Stromal cell of bone marrow (primary cell): ENCODE measurements at places on chromosomes 11 and 22.

DNA sequence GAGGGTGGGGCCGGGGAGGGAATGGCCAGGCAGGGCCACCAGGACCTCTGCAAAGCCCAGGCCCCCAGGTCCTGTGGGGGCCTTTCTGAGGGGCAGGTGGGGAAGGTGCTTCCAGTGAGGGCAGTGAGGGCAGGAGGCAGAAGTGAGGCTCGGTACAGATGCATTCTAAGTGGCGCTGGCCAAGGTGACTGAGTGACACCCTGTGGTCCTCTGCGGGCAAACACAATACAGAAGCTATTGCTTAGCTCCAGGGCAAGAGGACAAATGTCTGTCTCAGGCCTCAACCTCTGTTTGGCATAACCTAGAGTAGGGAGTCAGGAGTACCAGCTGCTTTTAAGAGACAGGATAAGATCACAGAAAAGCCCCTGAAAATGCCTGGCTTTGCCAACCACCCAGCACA is 31.3 kb downstream of the B3GAT1 start:
- no peak for DNase-seq

- DNase-seq = peak; percentile 98
These were observed 348.0 kb downstream of the TENM4 start for GRCh38 chr11:79092791-79093353.

DNA sequence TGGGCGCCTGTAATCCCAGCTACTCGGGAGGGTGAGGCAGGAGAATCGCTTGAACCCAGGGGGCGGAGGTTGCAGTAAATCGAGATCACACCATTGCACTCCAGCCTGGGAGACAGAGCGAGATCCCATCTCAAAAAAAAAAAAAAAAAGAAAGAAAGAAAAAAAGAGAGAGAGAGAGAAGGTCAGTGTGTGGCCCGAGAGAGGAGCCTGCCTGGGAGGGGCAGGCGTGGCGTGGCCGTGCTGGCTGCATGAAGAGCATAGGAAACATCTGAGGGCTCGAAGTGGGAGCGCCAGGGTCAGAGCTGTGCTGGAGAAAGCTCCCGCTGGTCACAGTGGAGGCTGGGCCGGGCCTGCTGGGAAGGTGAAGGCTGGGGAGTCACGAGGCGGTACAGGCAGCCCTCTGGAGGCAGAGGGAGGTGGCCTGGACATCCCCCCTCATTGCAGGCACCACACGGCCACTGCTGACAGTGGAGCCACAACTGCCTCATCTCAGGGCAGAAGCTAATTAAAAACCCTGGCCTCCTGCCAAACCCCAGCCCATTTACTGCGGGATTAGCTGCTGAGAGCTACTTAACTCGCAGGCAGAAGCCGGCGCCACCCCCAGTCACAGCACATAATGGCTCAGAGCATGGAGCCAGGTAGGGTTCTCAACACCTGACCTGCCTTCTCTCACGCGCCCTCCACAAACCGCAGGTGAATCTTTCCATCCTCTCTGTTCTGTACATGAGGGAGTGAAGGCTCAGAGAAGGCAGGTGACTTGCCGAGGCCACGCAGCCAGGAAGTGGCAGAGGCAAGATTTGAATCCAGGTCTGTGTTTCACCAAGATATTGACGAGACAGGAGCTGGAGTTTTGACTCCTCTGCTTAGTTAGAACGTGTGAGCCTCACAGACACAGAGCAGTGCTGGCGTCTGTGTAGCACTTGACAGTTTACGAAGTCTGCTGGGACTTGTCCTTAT is 32.6 kb downstream of the NFAM1 start:
- no peak for DNase-seq

DNA sequence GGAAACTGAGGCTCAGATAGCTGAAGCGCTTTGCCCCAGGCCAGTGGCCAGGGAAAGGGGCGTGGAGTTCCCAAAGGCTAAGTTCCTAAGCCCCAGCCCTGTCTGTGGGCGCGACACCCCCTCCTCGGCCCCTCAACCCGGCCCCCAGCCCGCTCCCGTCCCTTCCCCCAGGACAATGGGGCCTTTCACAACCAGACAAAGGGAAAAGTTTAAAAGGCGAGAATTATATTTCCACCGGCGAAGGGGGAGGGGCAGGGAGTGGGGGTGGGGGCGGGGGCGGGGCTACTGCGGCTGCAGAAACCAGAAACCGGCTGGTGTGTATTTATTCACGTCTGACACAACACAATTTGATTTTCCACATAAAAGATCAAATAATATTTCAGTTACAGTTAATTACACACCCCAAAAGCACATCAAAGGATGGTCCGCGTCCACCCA is 192.1 kb downstream of the MN1 start:
- DNase-seq = no peak

DNA sequence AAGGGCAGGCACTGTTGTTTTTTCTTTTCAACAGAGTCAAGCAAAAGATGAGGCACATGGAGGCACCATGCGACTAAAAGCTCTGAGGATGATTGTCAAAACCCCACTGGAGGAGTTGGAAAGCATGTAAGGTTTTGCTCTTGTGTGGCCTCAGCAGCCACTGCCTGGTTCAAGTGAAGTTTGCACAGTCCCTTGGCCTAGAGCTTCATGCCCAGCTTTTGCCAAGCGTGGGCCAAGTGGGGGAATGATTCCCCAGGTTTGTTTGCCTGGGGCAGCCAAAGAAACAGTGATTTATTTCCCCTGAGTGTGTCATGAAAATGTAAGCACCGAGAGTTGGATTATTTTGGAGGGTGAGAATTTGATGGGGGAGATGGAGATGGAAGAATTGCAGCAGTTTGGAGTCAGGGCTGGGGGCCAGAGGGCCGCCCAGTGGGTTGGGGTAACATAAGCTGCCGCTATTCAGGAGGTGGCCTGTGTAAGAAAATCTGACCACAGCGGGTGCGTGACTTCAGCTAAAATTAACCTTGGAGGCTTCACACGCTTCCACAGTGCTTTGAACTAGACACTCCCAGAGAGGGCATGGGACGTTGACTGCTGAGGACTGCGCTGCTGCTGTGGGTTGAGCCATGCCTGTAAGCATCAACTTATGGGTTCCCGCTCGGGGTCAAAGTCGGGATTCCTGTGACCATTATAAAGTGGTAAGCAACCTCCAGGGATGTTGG is 100.7 kb downstream of the NAV2 start:
- no peak for DNase-seq

GRCh38 chr11:130144861-130145281 is 14.7 kb upstream of the ST14 start:
- no peak for DNase-seq

GRCh38 chr11:48106166-48106565 is 110.4 kb upstream of the OR4B1 start:
- no peak for DNase-seq

DNA sequence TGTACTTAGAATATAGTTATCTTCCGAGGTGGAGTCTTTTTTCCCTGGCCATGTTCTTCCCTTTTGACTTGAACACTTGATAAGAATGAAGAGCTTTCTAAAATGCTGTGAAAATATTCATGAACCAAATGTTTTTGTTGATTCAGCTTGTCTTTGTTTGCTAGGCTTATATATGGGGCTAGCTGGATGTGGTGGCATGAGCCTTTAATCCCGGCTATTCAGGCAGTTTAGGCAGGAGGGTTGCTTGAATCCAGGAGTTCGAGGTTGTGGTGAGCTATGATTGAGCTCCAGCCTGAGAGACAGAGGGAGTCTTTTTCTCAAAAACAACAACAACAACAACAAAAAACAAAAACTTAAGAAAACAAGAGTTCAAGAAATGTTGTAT is 23.1 kb downstream of the CBL start:
- DNase-seq = no peak

DNA sequence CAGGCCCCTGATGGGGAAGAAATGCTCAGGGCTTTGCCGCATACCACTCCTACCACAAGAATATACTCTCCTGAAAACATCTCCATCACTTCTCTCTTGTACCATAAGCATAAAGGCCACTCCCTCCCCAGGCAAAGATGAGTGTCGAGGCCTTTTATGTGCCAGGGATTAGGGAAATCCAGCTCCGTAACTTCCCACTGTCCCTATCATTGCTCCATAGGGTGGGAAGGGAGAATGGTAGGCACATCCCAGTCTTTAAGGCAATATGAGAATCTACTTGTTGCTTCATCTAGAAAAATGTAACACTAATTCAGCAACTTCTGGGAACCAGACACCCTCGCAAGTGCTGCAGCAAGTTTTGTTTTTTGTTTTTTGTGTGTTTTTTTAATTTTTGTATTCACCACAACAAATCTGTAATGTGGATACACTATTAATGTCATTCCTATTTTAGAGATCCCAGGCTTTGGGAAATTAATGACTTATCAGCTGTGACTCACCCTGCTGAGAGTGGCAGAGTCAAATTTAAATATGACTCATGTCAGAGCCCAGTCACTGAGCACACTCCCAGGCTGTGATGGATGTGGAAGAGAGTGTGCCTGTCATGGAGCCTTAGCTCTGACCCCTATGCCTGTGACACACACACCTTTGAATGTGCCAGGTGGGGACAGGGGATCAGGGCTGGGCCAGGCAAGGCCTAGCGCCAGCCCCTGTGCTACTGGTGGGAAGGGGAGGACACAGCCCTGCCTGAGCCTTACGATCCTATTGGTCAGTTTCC is 23.4 kb downstream of the PANX1 start:
- DNase-seq = peak; percentile 65

DNA sequence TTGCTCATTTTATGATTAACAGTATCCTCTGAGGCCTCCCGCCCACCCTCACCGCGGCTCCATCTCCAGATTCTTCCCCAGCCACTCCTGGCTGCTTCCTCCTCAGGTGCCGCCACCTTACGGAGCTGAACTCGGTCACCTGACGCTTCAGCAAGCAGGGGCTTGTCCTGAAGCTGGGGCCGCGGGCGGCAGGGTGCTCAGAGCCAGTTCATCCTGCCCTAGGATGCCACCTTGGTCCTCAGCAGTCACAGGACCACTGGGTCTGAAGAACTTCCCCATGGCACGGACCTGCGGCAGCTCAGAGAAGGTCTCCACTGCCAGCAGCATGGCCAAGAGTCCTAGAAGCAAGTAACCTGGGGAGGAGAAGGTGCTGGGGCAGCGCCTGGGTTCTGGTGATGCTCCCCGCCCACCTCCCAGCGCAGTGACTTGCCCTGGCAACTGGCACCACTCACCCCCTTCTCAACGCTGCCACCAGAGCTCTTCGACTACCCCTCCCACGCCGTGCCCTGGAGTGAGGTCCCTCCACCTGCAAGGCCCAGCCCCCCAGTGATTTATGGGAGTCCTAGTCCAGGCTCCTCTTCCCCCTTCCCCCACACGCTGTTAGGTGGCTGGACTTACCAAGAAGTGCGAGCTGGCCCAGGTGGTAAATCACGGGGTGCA is 2.6 kb downstream of the KCNK7 start:
- no peak for DNase-seq

DNA sequence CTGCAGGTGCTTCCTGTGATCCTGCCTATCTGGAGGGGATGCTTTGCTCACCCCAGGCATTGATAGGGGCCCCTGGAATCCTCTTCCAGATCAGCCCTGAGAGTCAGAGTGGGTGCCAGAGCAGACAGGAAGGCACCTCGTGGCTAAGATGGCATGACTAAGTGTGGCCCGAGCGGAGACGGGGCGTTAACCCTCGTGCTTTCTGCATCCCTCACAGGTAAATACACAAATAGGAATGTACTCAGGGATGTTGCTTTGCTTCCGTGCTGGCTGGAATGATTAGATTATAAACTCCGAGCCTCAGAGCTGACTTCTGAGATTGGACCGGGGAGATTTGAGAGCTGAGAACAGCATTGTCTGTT is 312.7 kb upstream of the B3GAT1 start:
- DNase-seq = no peak

GRCh38 chr11:129733981-129734380 is 81.7 kb upstream of the TMEM45B start:
- DNase-seq = no peak

GRCh38 chr11:92657226-92657625 is 312.2 kb upstream of the MTNR1B start:
- no peak for DNase-seq

DNA sequence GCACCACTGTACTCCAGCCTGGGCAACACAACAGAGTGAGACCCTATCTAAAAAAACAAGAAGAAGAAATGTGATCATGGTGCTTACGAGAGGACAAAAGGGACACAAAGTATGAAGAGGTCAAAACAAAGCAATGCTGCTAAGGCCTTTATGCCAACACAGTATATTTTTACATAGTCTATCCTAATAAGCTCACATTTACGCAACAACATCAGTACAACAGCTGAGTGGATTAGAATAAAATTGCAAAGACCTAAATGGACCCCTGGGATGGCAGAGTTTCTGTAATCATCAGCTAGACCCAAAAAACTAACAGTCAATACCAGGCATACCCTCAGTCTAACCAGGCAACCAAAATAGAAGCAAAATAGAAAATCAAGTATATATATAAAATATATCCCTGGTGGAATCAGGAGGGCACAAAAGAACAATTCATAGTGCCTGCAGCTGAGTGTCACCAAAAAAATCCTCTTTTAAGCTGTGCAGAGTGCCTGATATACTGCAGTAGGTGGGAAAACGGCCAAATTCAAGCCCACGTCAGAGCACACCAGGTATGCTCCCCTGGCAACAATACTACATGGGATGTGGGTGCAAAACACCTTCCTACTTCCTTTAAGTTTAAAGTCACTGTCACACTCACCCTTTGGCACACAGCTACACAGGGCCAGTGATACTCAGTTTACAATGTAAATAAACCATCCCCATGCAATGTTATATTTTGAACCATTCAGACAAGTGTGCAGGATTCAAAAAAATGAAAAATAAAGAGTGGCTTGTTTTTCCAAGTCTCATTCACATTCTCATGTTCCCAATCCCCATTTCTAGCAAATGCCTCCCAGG is 57.8 kb downstream of the RBFOX2 start:
- DNase-seq = no peak

- peak; percentile 39 for DNase-seq
These were observed 19.6 kb downstream of the P2RY2 start for GRCh38 chr11:73237471-73238290.
